Astrocyte of the spinal cord (primary cell): ENCODE measurements at places on chromosomes 7 and 10.

DNA sequence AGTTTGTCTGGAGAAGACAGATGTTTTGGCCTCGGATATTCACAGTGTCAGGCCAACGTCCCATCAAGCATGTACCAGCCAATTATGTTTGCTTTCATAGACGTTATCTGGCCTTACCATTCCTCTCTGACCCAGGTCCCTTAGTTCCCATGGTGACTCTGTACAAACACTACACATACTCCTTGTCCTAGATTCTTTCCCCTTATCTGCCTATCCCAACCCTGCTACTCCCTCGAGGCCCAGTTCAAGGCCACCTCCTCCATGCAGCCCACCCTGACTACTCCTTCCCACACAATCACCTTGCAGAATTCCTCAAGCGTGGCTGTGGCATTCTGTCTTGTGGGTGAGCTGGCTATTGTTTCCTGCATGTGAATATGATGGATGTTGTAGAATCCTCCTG is 155.2 kb downstream of the PRKAG2 start:
- no peak for DNase-seq

GRCh38 chr10:122419876-122420623 is 34.4 kb upstream of the ARMS2 start:
- DNase-seq: peak; percentile 83

DNA sequence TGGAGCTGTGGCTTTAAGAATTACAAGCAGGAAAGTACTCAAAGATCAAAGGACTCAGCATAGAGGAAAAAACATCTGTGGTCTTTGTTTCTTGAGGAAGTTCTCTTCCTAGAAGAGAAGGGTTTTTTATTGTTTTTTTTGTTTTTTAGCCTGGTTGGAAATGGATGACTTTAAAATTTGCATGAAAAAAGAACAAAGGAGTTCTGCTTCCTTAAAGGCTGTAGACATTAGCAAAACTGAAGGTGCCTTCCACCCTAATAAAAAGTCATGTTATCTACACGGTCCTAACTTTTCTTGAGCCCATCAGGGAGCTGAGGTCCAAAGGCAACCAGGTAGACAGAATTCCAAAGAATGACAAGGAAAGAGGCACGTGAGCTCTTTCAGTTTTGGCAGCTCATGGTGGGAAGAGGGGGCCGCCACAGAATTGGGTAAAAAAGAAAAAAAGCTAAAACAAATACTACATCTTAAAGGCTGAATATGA is 356.6 kb downstream of the SH2D4B start:
- DNase-seq: no peak

- DNase-seq: no peak
These were observed 123.6 kb downstream of the CCSER2 start for GRCh38 chr10:84452003-84452402.

DNA sequence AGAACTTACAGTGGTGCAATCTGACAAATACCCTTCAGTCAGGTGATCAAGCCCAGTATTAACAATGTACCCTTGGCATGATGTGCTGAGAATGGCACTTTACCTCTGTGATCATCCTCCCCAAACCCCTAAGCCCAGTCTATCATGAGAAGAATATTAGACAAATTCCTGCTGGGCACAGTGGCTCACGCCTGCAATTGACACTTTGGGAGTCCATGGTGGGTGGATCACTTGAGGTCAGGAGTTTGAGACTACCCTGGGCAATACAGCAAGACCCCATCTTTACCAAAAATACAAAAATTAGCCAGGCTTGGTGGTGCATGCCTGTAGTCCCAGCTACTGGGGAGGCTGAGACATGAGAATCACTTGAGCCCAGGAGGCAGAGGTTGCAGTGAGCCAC is 7.4 kb upstream of the CUL2 start:
- DNase-seq: no peak

- DNase-seq: no peak
These were observed 239.0 kb upstream of the IMMP2L start for GRCh38 chr7:111801277-111801676.

GRCh38 chr7:80095545-80095944 is 39.1 kb upstream of the GNAI1 start:
- peak; percentile 31 for DNase-seq

DNA sequence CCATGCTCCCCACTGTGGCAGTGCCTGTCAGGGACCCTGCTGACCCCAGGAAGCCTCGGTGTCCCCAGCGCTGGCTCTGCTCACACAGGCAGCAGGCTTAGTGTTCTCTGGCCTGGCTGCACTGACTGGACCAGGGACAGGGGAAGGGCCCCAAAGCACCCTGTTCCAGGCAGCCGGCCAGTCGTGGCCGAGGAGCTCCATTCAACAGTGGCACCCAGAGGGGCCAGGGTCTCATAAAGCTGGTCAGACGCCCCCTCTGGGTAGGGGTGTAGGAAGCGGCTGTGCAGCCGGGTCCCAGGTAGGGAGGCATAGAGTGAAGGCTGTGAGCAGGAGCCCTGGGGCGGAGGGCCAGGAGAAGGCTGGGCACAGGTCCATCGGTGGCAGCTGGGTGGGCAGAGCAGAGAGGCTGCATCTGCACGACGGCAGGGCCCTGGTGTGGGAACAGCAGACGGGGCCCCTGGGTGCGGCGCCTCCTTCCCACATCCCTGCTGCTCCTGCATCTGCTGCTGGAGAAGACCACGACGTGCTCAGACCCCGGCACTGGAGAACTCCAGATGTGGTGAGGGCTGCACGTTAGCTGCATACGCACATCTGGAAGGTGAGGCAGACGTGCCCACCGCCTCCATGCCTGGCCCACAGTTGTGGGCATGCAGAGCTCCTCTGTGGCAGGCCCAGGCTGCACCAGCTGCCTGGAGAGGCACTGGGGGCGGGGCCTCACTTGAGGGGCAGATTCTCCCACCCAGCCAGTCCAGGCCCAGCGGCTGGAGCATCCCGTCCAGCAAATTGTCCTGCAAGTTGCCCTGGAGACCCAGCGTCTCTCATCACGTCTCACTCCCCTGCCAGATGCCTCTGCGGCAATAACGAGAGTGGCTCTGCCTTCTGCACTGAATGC is 25.1 kb downstream of the MNX1 start:
- no peak for DNase-seq

GRCh38 chr7:139494835-139495579 is 11.5 kb upstream of the KLRG2 start:
- no peak for DNase-seq

DNA sequence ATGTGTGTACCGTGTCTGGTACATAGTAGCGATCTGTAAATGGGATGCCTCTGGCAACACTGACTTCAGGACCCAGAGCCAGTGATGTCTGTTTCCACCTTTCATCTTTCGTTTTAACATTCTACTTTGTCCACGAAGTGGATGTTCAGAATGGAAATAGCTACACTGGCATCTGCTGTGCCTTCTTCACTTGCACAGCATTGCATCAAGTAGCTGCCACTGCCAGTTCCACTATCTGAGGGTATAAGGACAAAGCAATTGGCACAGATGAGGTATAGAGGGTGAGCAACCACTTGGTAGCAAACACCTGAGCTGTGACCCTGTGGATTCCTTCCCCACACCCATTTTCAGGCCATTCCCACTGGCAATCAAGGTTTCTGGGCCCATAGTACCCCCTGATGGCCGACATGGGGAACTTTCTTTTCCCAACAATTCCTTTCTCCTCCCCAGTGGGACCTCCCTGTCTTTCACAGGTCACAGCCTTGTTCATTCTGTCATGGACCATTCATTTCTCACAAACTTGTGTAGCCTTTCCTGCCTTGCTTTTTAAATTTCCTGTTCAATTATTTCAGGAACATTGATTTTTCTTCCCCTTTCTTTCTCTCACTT is 4.0 kb downstream of the ITGA8 start:
- DNase-seq: peak; percentile 35

DNA sequence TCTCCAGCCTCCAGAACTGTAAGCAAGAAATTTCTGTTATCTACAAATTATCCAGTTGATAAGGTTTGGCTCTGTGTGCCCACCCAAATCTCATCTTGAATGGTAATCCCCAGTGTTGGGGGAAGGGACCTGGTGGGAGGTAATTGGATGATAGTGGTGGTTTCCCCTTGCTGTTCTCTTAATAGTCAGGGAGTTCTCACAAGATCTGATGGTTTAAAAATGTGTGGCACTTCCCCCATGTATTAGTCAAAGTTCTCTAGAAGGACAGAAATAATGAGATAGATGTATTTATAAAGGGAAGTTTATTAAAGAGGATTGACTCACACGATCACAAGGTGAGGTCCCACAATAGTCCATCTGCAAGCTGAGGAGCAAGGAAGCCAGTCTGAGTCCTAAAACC is 56.2 kb upstream of the APBB1IP start:
- DNase-seq: no peak

DNA sequence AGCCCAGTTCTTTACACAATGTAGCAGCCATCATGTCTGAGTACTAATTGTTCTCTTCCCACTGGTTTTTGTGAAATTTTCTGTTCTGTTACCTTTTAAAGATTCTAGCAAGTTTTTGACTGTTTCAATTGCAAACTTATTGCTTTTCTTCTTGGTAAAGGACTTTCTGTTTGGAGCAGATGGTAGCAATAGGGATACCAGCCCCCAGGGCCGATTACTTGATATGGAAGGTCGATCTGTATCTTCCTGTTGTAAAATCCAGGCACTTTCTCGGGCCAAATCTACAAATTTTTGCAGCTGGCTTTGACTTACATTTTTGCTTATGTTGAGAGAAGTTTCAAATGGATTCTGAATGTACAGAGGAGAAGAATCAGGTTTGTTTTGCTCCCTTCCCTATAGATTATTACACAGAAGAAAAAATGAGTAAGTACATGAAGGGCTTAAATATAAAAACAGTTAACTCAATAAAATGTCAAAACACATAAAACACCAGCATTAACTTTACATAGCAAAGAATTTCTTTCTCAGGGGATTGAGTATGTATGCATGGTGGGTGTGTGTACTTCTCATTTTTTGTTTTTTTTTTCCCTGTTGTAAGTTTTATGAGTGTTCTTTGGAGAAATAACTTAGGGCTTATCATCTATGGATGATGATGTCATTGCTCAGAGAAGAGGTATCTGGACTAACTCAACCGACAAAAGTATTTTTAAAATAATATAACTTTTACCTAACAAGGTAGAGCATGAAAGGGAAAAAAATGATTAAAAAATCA is 35.3 kb downstream of the MTPAP start:
- no peak for DNase-seq

- peak; percentile 100 for DNase-seq
These were observed 163.9 kb downstream of the JCAD start for GRCh38 chr10:29895456-29895855.

DNA sequence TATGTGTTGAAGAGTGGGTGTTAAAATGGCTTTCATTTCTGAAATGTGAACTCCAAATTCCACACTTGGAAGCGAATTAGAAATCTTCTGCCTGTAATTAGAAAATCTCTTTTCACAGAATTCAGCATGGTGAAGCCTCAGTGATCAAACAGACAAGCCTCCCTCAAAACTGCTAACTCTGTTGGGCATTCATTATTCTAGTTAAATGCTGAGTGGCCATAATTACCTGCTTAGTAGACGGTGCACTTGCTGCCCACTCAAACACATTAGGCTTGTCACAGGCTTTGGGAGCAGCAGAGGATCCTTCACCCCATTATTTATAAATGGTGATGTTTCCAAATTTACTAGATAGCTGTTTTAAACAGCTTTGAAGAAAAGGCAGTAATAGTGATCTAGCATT is 177.2 kb upstream of the PCLO start:
- no peak for DNase-seq

DNA sequence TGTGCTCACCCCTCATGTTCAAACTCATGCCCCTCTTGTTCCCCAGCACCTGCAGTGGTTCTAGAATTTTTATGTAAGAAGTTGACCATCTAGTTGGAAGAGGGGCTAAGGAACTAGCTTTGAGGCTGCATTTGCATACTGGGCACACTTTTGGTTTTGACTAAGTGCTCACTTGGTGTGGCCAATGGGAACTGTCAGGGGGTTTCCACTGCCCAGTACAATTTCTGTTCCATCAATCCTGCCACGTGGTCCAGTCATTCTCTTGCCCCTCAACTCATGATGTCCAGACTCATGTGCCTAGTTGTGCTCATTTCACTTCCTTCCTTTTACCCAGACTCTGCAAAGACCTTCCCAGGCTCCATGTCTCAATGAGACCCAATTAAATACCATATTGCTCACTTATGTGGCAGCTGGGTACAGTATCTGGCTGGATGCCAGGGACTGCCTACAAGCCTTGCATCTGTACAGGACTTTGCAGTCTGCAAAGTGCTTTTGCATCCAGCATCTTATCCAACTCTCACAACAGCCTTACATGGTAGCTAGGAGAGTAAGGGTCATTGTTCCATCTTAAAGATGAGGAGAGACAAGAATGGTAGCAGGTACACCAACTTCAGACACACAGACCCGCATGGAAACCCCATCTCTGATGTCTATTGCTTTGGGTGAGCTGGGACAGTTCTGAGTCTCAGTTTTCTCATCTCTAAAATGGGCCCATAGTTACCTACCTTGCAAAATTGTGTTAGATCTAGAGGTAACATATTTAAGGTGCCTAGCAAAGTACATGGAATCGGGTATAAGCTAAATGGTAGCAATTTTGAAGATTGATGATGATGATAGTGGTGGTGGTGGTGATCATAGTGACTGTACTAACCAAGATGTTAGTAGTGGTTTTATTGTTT is 30.1 kb upstream of the KCNMA1 start:
- DNase-seq: no peak

DNA sequence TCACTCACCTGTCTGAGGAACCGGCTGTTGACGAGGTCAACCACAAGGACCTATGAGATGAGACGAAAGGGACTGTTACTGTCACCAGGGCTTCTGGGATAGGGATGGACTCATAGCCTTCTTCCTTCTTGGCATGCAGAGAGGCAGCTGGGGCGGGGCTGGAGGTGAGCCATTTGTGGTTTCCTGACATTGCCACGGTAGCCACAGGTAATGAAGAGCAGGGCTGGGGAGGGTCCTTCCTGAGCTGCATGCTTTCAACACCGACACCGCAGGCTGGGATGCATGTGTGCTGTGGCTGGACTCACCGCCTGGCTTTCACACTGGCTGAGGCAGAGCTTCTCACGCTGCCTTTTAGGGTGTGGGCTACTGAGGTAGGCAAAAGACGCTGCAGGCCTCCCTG is 46.4 kb upstream of the MKRN1 start:
- DNase-seq: peak; percentile 79

DNA sequence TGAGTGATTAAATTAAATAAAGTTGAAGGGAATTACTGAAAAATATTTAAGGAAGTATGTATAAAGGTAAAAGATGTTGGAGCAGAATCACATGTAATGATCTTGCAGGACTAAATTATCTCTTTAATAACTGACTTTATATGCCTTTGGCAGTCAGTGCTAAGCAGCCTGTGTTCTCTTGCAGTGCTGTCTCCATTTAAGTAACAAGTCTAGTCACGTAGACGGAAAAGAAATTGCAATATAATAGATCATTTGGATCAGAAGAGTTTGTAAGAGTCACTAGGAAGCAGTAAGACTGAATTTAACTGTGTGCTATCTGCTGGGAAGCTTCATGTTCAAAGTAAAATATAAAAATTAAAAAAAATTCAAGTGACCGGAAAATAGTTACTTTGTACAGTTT is 21.4 kb downstream of the BZW2 start:
- DNase-seq: no peak

DNA sequence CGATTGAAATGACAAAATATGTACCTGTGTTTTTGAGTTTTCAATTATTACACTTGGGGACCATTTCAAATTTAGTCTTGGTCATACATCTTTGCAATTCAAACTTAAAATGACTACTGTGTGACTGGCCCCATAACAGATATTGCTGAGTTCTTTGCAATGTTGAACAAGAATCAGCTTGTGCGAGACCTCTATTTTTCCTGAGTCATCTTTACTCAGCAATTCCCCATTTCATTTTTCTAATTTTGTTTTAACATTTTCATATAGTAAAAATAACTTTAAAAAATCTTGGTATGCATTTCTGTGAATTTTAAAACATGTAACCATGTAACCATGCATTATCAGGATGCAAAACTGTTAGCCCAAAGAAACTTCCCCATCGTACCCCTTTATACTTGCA is 678.1 kb downstream of the ANKRD7 start:
- DNase-seq: no peak

GRCh38 chr10:71138166-71138830 is 74.1 kb upstream of the UNC5B start:
- DNase-seq: no peak
